CD4-positive, alpha-beta memory T cell (primary cell): ENCODE measurements at places on chromosomes 6 and 20.

DNA sequence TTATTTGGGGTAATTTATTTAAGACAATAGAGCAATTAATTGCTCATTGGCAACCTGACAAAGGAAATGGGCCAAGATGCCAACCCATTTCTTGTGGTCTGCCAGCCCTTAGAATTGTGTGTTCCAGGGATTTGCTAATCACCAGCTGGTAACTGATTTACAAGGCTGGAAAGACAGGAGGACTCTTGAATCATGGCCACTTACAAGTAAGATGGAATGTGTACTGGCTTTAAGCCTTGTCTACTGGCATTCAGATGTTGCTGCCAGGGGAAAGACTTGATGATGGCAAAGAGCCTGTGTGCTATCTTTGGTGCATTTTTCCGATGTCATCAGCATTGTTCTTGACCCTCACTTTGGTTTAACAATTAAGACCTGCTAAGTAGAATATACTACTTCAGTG, 91.0 kb downstream of the BCKDHB start:
- no peak for DNase-seq

DNA sequence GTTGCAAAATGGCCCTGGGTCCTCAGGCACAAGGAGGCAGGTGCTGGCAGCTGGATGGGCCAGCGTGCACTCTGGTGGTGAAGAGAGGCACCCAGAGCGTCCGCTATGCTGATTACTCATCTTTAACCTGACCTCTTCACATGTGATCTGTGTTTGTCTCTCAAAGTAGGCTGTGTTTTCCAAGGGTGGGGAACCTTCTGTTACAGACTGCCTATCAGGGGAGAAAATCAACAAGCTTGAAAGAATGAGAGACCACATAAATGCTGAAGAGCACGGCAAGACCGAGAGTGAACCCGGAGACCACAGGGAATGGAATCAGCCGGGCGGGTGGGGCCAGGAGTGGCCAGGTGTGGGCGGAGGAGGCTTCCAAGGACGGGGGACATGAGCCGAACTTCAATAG, 16.2 kb downstream of the BNIP5 start:
- no peak for DNase-seq

- no peak for DNase-seq
Observed at GRCh38 chr20:50563133-50563944, 53.2 kb downstream of the PTPN1 start.

DNA sequence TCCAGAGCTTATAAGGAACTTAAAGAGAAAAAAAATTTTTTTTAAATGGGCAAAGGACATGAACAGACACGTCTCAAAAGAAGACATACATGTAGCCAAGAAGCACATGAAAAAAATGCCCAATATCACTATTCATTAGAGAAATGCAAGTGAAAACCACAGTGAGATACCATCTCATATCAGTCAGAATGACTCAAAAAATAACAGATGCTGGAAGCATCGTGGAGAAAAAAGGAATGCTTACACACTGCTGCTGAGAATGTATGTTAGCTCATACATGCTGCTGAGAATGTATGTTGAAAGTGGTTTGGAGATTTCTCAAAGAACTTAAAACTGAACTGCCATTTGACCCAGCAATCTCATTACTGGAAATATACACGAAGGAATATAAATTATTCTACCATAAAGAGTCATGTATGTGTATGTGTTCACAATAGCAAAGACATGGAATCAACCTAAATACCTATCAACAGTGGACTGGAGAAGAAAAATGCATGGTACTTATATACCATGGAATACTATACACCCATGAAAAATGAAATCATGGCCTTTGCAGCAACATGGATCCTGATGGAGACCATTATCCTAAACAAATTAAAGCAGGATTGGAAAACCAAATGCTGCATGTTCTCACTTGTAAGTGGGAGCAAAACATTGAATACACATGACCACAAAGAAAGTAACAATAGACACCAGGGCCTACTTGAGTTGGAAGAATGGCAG, 5.2 kb downstream of the OR11A1 start:
- DNase-seq: no peak

GRCh38 chr6:148265054-148265453, 77.6 kb upstream of the SASH1 start:
- DNase-seq: no peak

DNA sequence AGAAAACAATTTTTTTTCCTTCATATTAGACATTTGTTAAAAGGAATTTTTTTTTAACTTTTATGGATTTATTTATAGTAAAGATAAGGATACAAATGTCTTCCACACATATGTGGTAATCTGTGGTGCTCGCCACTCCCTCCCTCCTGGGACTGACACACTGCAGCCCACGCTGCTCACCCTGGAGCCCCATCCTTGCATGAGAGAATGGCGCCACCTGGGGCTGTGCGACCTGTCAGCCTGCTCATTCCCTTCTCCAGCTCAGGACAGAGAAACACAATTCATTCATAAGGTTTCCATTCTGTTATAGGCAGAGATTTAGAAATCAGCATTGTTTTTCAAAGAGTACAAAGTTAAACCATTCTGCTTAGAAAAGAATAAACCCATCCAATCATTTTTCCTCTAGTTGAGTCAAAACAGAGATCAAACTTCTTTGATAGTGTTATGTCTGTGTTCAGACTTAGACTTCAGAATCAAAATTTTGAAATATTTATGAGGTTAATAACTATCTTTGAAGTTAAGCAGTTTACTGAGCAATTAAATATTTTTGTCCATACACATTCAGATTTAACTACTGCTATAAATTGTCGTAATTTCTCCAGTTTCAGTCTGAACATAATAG, 42.8 kb upstream of the DYNLRB1 start:
- peak; percentile 6 for DNase-seq

DNA sequence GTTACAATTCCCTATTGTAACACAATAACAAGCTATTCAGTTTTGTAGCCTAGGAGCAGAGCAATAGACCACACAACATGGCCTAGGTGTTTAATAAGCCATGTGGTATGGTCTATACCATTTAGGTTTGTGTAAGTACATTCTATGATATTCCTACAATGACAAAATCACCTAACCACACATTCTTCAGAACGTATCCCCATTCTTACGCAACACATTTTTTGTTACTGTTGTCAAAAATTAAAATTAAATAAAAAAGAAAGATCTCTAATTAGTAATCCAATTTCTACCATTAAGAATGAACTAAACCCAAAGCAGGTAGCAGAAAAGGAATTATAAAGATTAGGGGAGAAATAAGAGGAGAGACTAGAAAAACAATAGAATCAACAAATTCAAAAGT, 44.0 kb downstream of the RANBP9 start:
- no peak for DNase-seq

GRCh38 chr6:9717568-9717967, 697.3 kb downstream of the TFAP2A start:
- no peak for DNase-seq

DNA sequence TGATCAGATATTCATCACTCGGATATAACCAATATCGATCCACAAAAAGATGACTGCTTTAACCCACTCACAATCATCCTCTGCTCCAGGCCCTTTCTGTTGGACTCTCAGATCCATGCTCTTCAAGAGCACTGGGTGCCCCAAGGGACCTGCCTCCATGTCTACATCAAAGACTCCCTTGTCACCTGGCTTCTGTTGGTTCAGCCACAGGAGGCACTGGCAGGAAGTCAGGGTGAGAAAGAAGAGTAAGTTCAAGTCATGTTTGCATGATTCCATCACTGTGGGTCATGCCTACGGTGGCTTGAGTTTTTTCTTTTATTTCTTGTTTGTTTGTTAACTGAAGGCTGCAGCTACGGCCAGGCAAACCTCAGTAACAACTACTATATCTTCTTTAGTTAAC, 243.3 kb downstream of the ADGRG6 start:
- DNase-seq: no peak

- DNase-seq: peak; percentile 64
Observed at GRCh38 chr6:26044140-26045064, 42.8 kb upstream of the HFE start.

- DNase-seq: no peak
Observed at GRCh38 chr6:89618026-89618425, 20.5 kb downstream of the LYRM2 start.

DNA sequence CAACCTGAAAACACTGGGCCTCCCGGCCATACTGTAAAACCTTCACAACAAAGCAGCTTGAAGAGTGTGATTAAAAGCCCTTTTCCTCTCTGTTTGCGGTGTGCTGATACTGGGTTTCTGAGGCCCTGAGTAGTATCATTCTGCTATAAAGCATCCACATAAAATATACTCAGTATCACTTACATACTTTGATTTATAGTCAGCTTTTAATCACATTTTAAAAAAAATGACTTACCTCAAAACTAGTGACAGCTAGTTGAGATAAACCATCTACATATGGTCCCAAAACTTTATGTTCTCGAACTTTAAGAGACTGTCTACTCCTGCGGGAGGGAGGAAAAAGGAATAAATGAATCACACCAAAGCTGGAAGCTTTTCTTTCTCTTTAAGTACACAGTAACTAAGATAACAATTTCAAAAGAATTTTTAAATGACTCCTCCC, 135.7 kb downstream of the KIF13A start:
- DNase-seq: no peak

DNA sequence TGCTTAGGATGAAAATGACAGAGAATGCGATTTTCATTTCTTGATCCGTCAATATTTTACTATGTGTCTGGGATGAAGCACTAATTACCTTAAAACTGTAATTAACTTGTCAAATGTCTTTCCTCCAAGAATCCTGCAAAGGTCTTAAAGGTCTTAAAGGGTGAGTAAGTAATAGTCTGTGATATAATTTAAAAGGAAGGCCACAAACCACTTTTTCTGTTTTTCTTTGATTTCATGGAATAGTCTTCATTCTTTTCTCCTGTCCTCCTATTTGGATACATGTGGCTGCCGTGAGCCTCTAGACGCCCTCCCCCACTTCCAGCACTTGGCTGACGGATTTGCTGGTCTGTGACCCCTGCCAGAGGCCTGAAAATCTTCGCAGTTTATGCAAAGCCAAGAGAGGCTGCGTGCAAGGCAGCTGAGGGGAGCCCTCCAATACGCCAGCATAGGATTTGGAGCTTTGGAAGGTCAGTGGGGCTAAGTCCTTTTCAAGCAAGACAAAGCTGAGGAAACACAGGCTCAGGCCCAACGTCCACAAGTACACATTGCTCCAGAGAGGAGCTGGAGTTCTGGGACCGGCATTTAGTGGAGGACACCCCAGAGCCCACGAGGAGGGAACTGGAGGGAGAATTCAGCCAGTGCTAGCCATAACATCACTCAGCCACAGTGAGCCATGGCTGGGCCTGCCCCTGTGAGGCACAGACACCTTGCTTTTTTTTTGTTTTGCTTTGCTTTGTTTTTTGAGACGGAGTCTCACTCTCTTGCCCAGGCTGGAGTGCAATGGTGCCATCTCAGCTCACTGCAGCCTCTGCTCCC, 382.6 kb downstream of the SMOC2 start:
- DNase-seq: no peak

- DNase-seq: no peak
Observed at GRCh38 chr6:108395297-108395696, 100.4 kb downstream of the AFG1L start.

DNA sequence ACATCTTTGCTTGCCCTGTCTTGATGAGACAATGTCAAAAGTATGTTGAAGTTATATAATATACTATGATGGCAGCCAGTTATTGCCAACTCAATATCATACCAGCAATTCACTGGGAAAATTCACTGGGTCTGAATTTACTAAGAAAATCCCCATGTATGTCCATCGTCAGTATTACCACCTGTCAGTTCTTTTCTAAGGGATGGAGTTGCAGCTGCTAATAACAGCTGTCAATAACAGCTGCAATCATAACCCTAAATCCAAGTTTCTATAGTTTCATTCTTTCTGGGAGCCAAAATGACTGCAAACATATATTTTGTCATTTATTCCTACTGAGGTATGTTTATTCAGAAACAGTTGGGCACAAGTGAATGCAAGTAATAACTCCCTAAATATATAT, 132.6 kb upstream of the RIN2 start:
- DNase-seq: no peak

DNA sequence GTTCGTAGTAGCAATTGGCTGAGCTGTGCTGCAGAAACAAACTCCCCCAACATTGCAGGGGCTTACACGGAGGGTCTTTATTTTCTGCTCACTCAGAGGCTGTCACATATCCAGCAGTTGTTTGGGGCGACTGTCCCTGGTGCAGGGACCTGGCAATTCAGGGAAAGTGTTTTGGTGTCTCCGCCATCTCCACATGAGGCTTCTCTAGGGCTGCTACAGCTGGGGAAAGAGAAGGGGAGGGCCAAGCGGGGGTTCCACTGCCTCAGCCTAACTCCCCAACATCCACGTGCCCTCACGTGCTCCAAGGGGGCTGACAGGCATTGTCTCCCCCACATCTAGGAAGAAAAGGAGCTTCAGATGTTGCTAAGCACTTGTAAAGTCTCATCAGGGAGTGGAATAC, 61.3 kb upstream of the NXT1 start:
- no peak for DNase-seq

GRCh38 chr20:24899153-24899552, 49.9 kb upstream of the CST7 start:
- DNase-seq: no peak

DNA sequence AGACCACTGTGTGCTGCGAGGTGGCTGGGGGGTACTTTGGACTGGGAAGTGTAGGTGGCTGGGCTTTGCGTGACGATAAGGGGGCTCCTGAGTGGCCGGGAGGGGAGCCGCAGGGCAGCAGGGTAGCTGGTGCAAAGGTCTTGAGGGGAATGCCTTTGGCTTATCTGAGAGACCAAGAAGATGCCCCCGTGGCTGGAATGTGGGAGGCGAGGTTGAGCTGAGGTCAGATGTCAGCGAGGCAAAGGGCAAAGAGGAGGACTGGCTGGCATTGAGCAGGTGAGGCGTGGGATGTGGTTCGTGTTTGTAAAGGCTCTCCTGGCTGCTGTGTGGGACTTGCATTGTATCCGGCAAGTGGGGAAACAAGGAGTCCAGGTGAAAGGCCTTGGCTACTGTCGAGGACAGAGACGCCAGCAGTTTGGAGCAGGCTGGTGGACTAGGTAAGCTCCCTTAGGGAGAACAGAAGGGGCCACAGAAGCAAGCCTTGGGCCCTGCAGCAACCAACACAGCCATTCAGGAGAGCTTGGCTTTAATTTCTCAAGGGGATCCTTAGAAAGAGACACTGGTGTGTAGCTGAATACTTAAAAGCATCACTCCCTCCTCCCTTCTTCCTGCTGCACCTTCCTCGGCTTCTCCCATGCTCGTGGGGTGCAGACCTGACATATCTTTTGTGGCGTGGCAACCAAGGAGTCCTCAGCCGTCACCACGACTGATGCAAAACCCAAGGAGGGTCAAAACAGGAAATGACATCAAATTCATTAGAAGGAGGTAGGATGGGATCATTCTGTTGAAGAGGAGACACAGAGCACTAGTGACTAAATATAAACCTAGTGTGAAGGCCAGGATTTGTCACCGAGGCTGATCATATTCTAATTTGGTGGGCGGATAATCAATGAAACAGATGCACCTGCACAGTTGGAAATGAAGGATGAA, 53.5 kb upstream of the ERVFRD-1 start:
- no peak for DNase-seq

GRCh38 chr6:158086504-158087223, 81.4 kb downstream of the SERAC1 start:
- DNase-seq: no peak

- no peak for DNase-seq
Observed at GRCh38 chr6:132065556-132065955, 114.4 kb upstream of the CCN2 start.
